ENCODE measurements at places on chromosomes 6 and 20.

- no peak for DNase-seq
Measured at GRCh38 chr6:36364669-36365479, 22.6 kb downstream of the ETV7 start.

DNA sequence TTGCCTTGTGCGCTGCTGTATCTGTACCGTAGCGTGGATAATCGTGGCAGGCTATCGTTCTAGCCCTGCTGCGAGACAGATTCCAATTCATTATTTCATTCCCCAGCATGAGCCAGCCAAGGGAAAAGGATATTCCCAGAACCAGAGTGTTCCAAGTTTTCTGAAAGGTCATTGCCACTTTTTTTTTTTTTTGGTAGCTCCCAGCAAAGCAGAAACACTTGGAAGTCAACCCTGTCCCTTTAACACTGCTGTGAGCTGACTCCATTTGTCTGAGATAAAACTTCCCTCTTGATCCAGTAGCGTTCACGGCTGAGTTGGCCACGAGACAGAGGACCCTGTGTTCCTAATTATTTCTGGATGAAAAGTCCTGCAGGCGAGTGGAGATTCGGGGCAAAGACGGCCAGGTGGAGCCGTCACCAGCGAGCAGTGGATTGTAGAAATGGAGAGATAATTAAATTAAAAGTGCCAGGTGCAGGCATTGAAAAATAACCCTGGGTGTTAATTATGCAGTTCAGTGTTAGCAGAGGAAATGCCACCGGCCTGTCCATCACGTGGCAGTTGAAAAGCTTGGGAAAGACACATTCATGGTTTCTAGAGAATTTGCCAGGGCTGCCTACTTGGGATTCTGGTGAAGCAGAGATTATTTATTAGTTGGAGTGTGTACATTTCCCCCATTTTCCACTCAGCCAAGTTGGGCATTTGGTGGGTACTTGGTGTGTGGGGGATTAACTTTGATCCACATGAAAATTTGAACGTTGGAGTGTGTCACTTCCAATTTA, 164.2 kb downstream of the SLC24A3 start:
- DNase-seq: no peak

DNA sequence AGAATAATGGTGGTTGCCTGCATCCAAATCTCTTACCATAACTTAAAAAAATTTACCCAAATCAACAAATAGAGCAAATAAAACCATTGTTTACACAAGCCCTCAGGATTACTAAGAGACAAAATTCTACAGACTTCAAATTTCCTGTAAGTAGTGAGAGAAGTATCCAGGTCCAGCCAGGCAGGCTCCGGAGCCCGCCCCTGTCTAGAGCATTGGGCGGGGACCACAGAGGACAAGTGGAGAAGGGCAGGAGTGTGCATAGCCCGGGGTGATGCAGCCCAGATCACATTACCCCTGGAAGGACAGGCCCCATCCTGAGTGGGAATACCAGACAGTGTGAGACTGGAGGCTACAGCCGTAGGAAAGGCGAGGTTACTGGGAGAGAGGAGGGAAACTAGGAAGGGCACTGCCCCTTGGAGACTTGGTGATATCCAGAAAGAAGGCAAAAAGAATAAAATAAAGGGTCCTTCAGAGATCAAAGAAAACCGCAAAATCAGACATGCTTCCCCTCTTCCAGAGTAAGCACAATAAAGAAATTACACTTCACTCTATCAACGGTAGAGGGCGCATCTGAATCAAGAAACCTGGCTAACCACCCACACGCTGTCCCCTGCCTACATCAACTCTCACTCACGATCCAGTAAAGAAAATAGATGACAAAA, 26.6 kb downstream of the RIN2 start:
- DNase-seq: peak; percentile 75

GRCh38 chr6:73519926-73520687, 725 bp downstream of the EEF1A1 start:
- DNase-seq: peak; percentile 85

- DNase-seq: no peak
Measured at GRCh38 chr20:59955131-59955796, 3.0 kb upstream of the CDH26 start.

GRCh38 chr6:2947445-2947844, 23.9 kb downstream of the SERPINB6 start:
- DNase-seq: no peak

DNA sequence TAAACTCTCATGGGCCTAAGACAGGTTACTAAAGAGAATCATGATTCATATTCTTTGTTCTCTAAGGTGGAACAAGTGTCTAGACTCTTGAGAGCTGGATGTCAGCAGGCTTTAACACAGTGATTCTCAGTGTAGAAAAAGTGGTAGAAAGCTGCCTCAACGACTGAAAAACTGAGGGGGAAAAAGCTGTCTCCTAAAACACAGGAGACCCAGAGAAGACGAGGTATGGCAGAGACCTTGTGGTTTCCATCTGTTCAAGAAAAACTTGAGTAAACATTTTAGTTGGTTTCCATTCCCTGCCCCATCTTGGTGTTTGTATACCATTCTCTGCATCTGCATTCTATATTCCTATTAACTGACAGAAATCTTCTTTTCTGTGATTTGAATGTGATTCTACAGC, 57.6 kb upstream of the MAP3K7 start:
- DNase-seq: no peak

DNA sequence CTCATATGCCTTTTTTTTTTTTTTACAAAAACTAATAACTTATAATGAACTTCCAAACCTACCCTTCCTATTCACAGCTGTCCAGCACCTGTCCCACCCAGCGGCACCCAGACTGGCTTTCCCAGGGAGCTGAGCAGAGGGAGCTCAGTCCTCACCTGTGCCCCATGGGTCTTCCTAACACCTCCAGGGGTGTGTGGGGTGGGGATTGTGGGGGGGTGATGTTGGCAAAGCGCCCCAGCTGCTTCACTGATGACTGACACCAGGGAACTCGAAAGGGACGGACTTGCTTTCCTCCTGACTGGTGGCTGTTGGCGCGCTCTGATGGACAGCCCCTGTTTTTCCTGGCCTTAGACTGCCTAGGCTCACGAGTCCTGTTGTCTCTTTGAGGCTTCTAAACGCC, 14.2 kb upstream of the SYNJ2 start:
- no peak for DNase-seq

DNA sequence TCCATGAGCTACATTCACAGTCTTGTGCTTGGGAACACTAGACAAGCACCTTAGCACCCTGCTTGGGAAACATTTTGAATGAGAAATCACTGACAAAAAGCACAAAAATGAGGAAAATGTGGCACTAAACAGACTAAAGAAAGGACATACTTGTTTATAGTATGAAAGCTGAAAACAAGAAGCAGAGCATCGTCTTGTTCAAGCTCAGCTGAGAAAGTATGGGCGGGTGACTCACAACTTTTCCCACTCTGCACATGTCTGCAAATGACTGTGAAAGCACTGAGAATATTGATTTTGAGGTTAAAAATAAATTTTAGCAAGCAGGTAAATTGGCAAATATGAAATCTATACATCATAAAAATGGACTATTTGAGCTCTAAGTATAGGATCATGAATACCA, 725.3 kb downstream of the COL12A1 start:
- no peak for DNase-seq

DNA sequence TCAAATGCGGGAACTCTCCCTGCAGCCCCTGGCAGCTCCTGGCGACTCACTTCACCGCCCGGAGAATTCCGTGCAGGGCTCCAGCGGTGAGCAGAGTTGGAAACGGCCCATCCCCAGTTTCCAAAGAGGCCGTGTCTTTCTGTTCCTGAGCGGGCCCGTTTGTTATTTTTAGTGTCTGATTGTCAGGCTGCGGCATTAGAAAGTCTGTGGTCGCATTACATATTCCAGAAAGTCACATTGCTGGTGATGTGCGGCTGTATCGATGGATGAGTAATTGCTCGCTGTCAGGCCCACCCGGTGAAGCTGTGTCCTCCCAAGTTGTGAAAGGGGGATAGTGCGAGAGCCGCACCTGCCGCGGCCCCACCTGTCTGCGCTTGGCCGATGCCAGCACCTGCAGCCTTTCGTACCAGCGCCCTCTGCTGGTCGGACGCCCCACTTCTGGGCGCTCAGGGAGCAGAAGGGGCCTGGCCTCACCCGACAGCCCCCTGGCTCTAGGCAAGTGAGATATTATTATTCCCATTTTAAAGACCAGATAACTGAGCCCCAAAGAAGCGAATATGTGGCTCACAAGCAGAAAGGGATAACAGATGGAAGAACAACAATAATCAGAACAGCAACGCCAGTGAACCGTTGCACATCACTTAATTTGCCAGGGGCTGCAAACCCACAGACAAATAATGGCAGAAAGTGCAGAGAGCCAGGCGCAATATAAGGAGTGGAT, 244.9 kb downstream of the TSHZ2 start:
- peak; percentile 80 for DNase-seq
